Activated CD8-positive, alpha-beta T cell treated with anti-CD3 and anti-CD28 coated beads, Interleukin-2, amount 10 ng/mL, durations not matched to agents 7 days and 5 days (primary cell): ENCODE measurements at places on chromosomes 2 and 18. TPM values are rescaled to one million over a fixed set of nuclear protein-coding genes. Genes with fewer than 3 reads are reported as not detected.

M1AP gene
- not detected for total RNA-seq

RGPD3 gene
- 0.24 TPM for total RNA-seq

OSR1 gene
- not detected for total RNA-seq

CCDC141 gene
- 17.0 TPM for total RNA-seq

CFC1 gene
- total RNA-seq, result not detected

HDAC4 gene
- 58.8 TPM for total RNA-seq

IL36A gene
- total RNA-seq, result 0.29 TPM

ARL4C gene
- total RNA-seq, result 123 TPM

MSTN gene
- total RNA-seq, result not detected

CPO gene
- total RNA-seq, result not detected

SF3B1 gene
- 267 TPM for total RNA-seq

NCKAP5 gene
- not detected for total RNA-seq

SLC19A3 gene
- not detected for total RNA-seq

CREG2 gene
- not detected for total RNA-seq

CACNB4 gene
- 0.47 TPM for total RNA-seq

CEP192 gene
- total RNA-seq, result 61.0 TPM

SLC9A2 gene
- total RNA-seq, result not detected

KIAA2012 gene
- total RNA-seq, result not detected

UGT1A6 gene
- not detected for total RNA-seq

HJURP gene
- 135 TPM for total RNA-seq

NEU2 gene
- total RNA-seq, result not detected

CGREF1 gene
- total RNA-seq, result 0.94 TPM

PIEZO2 gene
- total RNA-seq, result not detected

POTEF gene
- not detected for total RNA-seq

VWC2L gene
- not detected for total RNA-seq

CNOT9 gene
- 96.8 TPM for total RNA-seq

DSG1 gene
- not detected for total RNA-seq

MDH1B gene
- total RNA-seq, result 0.55 TPM

LYG1 gene
- total RNA-seq, result 1.6 TPM

MGAT4A gene
- total RNA-seq, result 73.4 TPM

OSBPL6 gene
- 0.16 TPM for total RNA-seq

CD302 gene
- total RNA-seq, result 0.23 TPM

UGT1A4 gene
- not detected for total RNA-seq

RBM44 gene
- total RNA-seq, result 0.73 TPM

PAIP2B gene
- total RNA-seq, result 1.5 TPM

RESP18 gene
- total RNA-seq, result not detected

KCNG2 gene
- total RNA-seq, result not detected

IL1RL1 gene
- 0.13 TPM for total RNA-seq

UCN gene
- 2.6 TPM for total RNA-seq

GKN1 gene
- not detected for total RNA-seq

ZNF532 gene
- total RNA-seq, result 0.50 TPM

DES gene
- not detected for total RNA-seq

GLI2 gene
- total RNA-seq, result 1.9 TPM

CSRNP3 gene
- not detected for total RNA-seq

PRR30 gene
- total RNA-seq, result not detected

ZNF385B gene
- not detected for total RNA-seq

IL1A gene
- total RNA-seq, result not detected

RSAD2 gene
- 72.4 TPM for total RNA-seq

C1QL2 gene
- not detected for total RNA-seq

ANO7 gene
- total RNA-seq, result 0.29 TPM
